ENCODE measurements at places on chromosomes 4 and X. TPM values are rescaled to one million over a fixed set of nuclear protein-coding genes. Genes with fewer than 3 reads are reported as not detected.

- no peaks in the 10 kb centered on the region for H3K4me1 ChIP-seq
- no peak overlapping the region for H3K4me3 ChIP-seq
- H3K27ac ChIP-seq: no peak overlapping the region
Measured at GRCh38 chr4:47374477-47374876, 89.0 kb downstream of the COMMD8 start.

DNA sequence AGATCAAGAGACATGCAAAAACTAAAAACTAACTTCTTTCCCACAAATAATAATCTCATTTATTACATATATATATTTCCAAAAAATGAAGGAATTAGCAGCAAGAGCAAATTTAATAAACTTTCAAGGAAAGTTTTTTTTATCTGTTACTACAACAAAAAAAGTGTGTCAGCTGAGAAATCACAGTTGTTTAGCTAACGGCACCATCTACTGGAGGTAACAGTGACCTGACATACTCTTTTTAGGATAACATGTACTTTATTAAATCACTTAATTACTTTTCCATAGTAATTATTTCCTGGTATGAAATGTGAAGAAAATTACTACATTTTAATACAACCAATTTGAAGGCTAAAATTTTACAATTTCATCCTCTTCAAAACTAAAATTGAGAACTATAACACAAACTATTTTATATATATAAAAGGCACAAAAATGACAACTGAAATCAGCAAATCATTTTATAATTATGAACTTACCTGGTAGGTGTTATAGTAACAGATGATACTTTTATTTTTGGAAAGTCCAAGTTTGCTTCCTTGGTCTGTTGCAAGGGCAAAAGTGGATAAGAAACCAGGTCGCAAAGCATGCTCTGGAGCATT is 9.1 kb downstream of the LAMTOR3 start:
- DNase-seq: peak; percentile 31
- H3K4me1 ChIP-seq: no peaks in the 10 kb centered on the region
- H3K27me3 ChIP-seq: no peaks in the 10 kb centered on the region
- H3K4me3 ChIP-seq: no peak overlapping the region
- peaks cover 7% of the 10 kb centered on the region for H3K36me3 ChIP-seq
- no peak overlapping the region for H3K27ac ChIP-seq

- no peaks in the 10 kb centered on the region for H3K4me1 ChIP-seq
- H3K27ac ChIP-seq: no peak overlapping the region
- no peaks in the 10 kb centered on the region for H3K27me3 ChIP-seq
- H3K36me3 ChIP-seq: no peaks in the 10 kb centered on the region
Measured at GRCh38 chrX:13638826-13639225, 14.1 kb upstream of the TCEANC start.

- no peak overlapping the region for H3K27ac ChIP-seq
- DNase-seq: no peak
- H3K4me1 ChIP-seq: no peaks in the 10 kb centered on the region
- peaks cover 6% of the 10 kb centered on the region for H3K36me3 ChIP-seq
Measured at GRCh38 chr4:127809173-127809800, 27.2 kb downstream of the HSPA4L start.

GRCh38 chr4:87316961-87317360 is 5.7 kb downstream of the HSD17B13 start:
- H3K4me1 ChIP-seq: peaks cover 29% of the 10 kb centered on the region
- no peak overlapping the region for H3K4me3 ChIP-seq
- H3K27ac ChIP-seq: no peak overlapping the region
- no peaks in the 10 kb centered on the region for H3K27me3 ChIP-seq
- no peak for DNase-seq

The ADH1C gene
- 38.9 TPM for total RNA-seq

The ETDA gene
- not detected for total RNA-seq

The VCX gene
- not detected for total RNA-seq

The SOD3 gene
- 290 TPM for total RNA-seq

Measured in body of pancreas (tissue), 4 donors.